ENCODE measurements at places on chromosomes 7 and 10. TPM values are rescaled to one million over a fixed set of nuclear protein-coding genes. Genes with fewer than 3 reads are reported as not detected.

Gene CTAGE8
- 0.71 TPM for total RNA-seq

GRCh38 chr10:42755556-42756093, 27.0 kb upstream of the BMS1 start:
- DNase-seq = no peak

Gene OPN1SW
- not detected for total RNA-seq

- DNase-seq = no peak
Observed at GRCh38 chr10:30467651-30468338, 33.8 kb downstream of the MAP3K8 start.

DNA sequence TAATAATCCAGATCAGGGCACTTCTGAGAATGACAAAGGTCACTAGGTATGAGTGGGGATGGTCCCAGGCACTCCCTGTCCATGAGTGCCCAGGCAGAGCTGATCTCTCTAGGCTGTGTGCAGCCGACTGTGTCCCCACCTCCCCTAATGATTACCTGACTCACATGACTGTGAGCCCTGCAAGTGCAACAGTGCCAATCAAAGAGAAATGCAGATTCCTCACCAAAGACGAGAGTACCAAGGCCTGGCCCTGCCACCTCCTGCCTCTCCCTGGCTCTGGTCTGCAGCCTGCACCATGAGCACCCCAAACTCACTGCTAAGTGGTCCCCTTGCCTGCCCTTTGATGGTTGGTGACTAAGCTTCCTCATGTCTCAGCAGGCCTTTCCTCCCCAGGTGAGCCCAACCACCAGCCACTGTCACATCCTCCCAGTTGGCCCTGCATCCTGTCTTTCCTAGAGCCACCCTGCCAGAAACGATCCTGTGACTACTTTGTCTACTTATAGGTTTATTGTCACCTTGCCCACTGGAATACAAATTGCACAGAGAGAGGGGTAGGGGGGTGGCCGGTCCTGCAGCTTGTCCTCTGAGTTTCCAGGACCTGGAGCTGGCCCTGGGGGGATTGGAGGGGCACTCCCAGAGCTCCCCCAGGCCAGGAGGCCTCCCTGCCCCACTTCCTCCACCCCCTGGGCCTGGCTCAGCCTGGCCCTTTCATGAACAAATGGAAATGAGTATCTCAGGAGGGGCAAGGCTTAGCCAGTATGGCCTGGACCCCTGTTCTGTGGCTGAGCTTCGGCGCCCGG, 22.4 kb upstream of the GDF10 start:
- DNase-seq = peak; percentile 71

- no peak for DNase-seq
Observed at GRCh38 chr7:43869867-43870240, 537 bp upstream of the MRPS24 start.

- DNase-seq = no peak
Observed at GRCh38 chr10:98349508-98349922, 65.5 kb downstream of the PYROXD2 start.

DNA sequence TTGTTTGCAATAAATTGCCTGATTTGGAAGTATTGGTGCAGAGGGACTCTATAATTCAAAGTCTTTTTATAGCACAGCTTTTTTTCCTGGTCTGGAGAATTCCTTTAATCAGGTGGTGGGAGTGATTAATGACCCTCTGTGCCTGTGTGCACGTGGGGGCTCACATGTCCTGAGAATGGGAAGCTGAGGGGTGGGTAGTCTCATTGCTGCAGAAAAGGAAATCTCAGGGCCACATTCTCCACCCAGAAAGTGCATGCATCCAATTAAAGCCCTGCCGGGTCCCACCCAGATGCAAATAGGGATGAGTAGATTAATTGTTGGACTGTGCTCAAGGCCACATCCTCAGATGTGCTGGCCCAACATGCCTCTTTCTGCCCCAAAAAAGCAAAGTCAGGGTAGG, 324.7 kb downstream of the CXCL12 start:
- no peak for DNase-seq

Gene PBLD
- 9.2 TPM for total RNA-seq

DNA sequence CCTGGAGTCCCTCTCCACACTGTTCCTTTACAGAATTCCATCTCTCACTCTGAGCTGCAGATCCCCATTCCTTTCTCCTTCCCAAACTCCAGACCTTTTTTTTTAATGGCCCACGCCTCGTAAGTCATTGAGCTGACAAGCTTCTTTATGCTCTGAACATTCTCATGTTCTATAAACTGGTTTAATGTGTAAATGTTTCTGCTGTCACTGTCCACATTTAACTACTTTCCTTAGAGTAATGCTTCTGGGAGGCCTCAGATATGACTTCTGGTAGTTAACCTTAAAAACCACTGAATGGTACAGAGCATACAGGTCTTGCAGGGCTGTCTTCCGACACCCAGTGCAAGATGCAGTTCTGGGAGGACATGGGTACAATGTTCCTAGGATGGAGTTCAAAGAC, 71.1 kb upstream of the CAMK2B start:
- peak; percentile 20 for DNase-seq

- no peak for DNase-seq
Observed at GRCh38 chr7:21251151-21251800, 176.6 kb upstream of the SP4 start.

- DNase-seq = no peak
Observed at GRCh38 chr10:118754229-118754555, 578 bp downstream of the CACUL1 start.

Gene BHLHA15
- 0.67 TPM for total RNA-seq

Gene ANKRD61
- total RNA-seq = 0.45 TPM

Gene VIPR2
- total RNA-seq = 4.6 TPM

Gene SNCG
- total RNA-seq = 265 TPM

- no peak for DNase-seq
Observed at GRCh38 chr10:11581213-11581612, 30.2 kb downstream of the USP6NL start.

DNA sequence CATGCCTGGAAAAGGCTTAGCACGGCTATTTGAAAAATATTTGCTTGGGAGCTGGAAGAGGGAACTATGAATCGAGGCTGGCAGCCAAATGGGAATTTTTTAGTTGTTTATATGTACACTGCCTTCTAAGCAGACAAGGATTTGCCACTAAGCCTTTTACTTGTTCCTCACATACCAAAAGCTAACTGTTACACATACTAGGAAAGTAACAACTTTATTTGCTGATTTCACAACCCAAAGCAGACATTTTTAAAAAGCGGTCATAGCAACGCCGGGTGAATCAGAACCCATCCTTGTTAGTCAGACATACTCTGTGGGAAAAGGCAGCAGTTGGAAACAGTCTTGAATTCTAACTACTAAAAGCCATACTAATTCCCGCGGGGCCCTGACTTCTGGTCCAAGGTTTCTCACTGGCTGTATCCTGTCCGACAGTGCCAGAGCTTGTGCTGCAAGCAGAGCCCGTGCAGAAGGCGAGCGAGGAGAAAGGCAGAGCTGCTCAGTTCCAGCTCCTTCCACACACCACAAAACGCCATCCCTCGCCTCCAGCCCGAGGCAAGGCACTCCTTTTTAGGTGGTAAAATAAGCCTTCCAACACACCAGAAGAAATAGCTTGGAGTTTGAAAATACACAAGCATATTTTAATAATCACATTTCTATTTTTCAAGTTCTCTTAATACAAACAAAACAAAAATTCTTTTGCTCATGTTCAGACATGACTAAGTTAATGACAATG, 89.2 kb downstream of the RNF216 start:
- DNase-seq = peak; percentile 88

DNA sequence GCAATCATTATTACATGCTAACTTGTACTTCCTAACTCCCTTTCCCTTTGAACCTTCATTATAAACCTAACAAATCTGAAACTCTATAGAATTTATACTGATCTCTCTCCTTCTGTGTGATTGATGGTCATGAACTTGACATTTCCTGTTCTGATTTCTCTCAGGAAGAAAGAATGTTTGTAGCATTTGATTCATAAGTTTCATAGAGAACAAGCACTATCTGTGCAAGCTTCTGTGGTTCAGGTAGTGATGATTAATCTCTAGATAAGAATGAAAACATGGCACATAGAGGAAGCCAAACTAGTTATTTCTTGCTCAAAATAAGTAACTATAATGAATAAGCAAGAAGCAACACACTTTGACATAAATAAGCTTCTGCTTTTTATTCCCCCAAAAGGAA, 34.2 kb downstream of the TFPI2 start:
- no peak for DNase-seq

DNA sequence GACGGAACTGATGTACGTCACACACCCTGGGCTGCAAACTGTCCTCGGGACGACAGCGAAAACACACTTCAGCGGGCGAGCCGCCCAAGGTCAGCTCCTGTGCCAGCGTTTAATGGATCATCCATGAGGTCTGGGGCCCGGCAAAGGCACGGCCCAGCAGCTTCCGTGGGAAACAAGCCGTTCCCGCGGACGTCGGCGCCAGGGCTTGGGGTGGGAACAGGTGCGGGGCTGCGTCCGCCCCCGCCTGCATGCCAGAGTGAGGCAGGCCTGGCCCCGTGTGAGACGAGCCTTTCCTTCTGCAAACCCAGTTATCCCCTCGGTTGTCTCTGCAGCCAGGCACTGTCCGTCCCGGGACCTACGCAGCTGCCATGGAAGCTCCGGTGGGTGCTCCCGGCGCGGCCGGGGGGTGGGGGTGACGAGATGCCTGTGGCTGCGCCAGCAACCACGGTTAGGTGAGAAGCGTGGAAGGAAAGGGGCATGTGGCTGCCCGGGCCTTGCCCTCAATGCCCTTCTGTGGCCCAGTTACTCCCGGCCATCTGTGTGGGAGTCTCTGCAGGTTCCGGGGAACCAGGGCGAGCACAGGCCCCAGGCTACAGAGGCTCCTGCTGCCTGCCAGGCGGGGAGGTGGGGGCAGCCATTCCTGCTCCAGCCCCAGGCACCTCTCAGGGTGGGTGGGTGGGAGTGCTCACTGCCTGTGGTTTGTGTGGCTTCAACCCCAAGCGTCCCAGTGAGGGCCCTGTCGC, 42.2 kb upstream of the PDGFA start:
- no peak for DNase-seq
